ENCODE measurements at places on chromosomes 4 and X.

DNA sequence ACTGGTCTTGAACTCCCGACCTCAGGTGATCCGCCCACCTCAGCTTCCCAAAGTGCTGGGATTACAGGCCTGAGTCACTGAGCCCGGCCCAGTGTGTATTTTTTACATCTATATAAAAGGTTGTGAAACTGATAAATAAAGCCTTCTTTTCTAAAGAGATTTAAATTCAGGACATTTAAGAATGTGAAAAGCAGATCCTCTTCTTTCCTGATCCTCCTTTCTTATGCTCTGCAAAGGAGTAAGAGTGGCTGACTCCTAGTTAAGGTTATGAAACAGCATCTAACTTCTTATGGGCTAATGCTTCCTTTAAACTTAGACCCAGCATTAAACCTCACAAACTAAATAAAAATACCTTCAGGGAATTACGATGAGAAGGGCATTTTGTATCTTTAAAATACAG lies 197.7 kb upstream of the MAB21L2 start:
- no peak for DNase-seq

- no peak for DNase-seq
Observed at GRCh38 chr4:186557486-186557885, 2.1 kb upstream of the MTNR1A start.

GRCh38 chrX:132634521-132634920 lies 145.7 kb upstream of the MBNL3 start:
- DNase-seq: no peak

GRCh38 chr4:167079762-167080161 lies 154.5 kb downstream of the SPOCK3 start:
- DNase-seq: no peak

GRCh38 chr4:175062183-175062592 lies 144.0 kb downstream of the ADAM29 start:
- DNase-seq: no peak

GRCh38 chr4:37244583-37245390 lies at the start of gene NWD2:
TSS of gene NWD2 (plus strand) at chr4:37244743. CDS start at chr4:37245068, 325 bp downstream.
- DNase-seq: no peak

- no peak for DNase-seq
Observed at GRCh38 chrX:39816871-39817731, 280.7 kb downstream of the BCOR start.

DNA sequence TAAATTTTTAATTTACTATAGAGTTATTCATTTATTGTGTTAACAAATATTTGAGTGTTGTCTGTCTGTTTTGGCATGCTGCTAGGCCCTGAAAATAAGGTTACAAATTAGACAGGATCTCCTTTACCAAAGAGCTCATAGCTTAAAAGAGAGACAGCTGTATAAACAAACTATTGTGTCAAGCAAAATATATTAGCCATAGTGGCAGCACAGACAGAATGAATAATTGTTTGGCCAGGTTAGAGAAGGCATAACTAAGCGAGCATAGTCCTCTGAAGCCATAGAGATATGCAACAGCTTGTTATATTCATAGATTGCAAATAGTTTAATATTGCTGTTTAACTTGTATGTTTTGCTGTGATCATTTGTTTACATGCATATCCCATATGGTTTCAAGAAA lies 66.7 kb upstream of the NDUFC1 start:
- DNase-seq: no peak

- no peak for DNase-seq
Observed at GRCh38 chr4:152805818-152806217, 26.1 kb downstream of the ARFIP1 start.

GRCh38 chr4:67483868-67484602 lies 61.3 kb downstream of the CENPC start:
- no peak for DNase-seq

GRCh38 chr4:110106931-110107296 lies 91.5 kb downstream of the ELOVL6 start:
- no peak for DNase-seq

- no peak for DNase-seq
Observed at GRCh38 chr4:48698029-48698971, 81.8 kb downstream of the FRYL start.

- no peak for DNase-seq
Observed at GRCh38 chr4:55117511-55117910, 7.9 kb downstream of the KDR start.

- no peak for DNase-seq
Observed at GRCh38 chr4:157888281-157888680, 284.5 kb downstream of the GASK1B start.

- no peak for DNase-seq
Observed at GRCh38 chrX:147322496-147322895, 508.0 kb upstream of the CXorf51A start.

GRCh38 chr4:23737571-23737970 lies 152.3 kb downstream of the PPARGC1A start:
- no peak for DNase-seq

DNA sequence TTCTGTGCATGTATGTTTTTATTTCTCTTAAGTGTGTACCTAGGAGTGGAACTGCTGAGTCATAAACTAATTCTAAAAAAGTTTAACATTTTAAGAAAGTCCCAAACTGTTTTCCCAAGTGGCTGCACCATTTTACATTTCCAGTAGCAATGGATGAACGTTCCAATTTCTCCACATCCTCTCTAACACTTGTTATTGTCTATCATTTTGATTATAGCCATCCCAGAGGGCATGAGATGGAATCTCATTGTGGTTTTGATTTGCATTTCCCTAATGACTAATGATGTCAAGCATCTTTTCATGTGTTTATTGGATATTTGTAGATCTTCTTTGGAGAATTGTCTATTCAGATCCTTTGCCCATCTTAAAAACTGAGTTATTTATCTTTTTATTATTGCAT lies 82.5 kb downstream of the PPEF1 start:
- DNase-seq: no peak

DNA sequence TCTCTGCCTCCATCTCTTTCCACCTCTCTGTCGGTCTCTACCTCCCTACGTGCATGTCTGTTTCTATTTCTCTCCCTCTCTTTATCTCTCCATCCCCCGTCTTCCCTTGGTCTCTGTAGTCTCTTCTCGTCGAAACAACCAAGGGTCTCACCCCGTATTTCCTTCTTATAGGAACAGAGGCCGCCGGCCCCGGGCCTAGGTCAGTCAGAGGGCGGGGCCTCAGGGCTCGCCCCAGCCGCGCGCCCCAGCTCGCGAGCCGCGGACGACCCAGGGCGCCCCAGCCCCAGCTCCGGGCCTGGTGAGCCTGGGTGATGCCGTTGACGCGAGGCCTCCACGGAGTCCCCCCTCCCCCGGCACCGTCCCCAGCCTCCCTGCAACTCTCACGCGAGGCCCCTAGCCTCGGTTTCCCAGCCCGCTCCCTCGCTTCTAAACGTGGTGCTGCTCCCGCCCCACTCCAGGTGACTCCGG lies 6.6 kb downstream of the TIMM17B start:
- no peak for DNase-seq

DNA sequence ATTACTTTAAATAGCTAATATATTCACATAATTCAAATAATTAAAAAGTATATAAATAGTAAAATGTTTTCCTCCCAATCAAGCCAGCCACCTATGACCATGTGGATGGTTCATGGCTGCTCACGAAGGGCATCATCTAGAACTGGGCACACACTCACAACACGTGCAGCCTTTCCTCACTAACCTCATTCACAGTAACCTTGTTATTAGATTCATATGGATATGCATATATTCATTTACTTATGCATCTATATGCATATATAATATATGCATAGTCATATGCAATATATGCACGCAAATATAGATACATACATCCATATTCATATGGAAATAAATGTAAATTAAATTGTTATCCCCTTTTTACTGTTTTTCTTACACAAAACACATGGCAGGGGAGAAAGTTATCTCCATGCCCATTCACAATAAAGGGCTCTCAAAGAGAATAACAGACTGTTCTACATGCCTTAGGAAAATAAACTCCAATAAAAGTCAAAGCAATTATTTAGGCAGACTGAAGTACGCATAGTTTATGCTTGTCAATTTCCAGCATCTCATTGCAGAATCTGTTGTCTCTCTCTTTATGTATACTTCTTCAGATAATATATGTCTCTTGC lies 163.9 kb upstream of the ADGRL3 start:
- no peak for DNase-seq

DNA sequence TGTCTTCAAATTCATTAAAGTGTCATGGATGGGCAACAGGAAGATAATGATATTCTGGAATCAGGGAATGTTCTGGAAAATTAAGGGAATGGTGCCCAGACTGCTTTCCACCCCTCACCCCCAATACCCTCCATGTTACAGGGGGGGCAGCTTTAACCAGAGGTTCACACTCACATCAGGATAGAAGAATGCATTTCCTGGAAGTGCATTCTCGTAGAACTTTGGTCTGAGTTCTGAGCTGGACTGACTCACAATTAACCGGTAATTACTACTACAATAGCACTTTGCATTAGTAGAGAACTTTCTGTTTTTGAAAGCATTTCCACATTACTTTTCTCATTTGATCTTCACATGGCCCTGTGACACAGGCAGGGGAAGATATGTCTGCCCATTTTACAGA lies 52.5 kb upstream of the SHISA3 start:
- no peak for DNase-seq

DNA sequence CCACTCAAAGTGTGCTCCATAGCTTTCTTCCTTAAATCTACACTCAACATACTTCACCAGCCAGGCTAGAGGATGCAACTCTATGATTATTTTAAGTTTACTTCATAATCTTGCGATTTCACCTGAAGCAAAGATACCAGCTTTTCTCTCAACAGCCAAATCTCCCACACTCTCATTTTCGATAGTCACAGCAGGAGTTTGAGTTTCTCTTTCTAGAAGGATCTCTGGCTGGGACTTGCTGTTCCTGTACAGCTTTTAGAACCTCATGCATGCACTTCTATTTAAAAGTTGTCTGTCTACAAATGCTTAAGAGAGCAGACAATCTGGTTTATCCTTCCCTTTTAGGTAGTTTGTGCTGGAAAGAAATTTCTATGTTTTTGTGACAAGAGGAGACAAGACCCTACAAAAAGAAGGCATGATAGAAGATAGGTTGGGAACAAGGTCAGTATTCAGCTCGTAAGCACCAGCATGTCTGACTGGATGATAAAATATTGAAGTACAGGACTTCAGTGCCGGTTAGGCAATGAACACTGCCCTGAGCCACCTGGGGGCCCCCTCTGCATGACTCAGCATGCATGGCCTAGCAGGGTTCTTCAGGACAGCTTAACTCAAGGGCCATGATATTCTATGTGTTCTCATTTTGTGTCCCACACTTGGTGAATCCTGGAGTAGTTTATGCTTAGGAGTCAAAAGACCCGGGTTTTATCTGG lies 65.6 kb downstream of the ATXN3L start:
- no peak for DNase-seq

DNA sequence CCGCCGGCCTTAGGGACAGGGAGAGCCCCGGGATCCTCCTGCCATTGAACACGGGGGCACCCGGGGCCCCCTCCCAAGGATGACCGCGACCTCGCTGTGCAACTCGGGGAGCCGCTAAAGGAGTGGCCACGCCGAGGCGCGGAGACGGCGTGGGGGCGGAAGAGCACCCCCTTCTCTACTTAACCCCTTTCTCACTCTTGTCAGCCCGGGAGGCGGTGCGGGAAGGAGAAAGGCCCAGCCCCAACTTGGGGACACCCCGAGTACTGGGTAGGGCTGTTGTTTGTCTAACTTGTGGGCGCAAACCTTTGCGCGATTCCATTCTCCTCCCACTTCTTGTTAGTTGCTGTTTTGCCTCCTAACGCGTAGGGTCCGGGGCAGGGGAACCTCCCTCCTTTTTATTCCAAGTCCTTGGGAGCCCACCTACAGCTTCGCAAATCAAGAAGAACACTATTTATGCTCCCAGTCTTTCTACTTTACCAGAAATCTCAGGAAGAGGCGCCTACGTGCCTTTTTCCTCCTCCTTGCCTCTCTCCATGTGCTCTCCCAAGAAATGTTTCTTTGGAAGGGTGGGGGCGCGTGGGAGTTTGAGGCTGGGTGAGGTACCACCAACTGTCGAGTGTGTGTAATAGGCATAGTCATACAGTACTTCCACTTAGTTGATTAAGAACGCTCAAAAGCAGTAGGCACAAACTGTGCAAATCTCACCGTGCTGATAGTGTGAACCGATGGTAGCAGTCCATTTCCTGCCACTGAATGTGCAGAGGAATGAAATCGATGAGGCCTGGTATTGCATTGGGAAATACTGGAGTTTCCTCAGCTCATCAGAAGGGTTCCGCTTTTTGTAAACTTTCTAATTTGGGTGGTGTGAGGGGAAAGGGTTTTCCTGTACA lies 813 bp downstream of the DIAPH2 start:
- no peak for DNase-seq

GRCh38 chr4:99856166-99856565 lies 38.1 kb downstream of the LAMTOR3 start:
- no peak for DNase-seq

GRCh38 chrX:73847991-73848390 lies 285.0 kb downstream of the CHIC1 start:
- DNase-seq: no peak

GRCh38 chr4:128323401-128323800 lies 35.8 kb upstream of the PGRMC2 start:
- no peak for DNase-seq

DNA sequence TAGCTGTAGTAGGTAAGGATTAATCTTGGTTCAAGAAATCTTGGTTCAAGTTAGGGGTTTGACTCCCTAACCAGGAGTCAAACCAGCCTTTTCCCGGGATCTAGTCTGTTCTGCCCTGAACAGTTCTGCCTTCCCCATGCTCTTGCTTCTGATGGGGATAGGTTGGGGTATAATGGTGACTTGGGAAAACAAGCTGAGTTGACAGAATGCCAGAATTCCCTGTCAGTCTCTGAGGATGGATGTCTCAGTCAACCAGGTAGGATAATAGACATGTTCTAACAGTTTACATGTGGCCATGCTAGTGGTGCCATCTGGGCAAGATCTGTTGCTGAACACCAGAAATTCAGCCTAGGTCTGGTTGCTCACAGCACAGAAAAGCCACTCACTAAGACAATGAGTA lies 51.4 kb downstream of the RAB40AL start:
- no peak for DNase-seq

DNA sequence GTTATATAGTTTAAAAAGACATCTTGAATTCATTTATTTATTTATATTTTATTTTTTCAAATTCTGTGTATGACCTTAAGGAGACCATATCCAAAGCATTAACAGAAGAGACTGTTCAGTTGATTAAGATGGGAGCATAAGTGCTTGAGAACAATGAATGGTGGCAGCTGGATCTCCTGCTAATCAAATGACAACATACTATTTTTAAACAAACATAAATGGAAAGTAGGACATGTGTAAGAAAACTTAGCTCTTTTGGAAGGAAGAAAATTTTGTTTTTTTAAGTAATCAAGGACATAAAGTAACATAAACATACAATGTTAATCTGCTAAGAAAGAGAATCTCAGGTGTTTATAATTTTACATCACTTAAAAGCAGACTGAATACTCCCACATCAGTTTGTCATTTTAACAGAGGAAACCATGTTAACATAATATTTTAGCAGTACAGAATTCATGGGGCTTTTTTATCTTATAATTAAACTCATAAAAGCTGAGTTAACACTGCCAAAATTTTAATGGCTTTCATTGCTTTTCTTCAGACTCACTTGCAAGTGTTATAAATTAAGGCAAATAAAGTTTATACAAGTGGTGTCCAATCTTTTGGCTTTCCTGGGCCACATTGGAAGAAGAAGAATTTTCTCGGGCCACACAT lies 95.1 kb downstream of the MAD2L1 start:
- DNase-seq: no peak
